ENCODE measurements at places on chromosomes 4 and X.
A peak's percentile ranks its signal among the peaks of the same experiment; 100 is the strongest.

DNA sequence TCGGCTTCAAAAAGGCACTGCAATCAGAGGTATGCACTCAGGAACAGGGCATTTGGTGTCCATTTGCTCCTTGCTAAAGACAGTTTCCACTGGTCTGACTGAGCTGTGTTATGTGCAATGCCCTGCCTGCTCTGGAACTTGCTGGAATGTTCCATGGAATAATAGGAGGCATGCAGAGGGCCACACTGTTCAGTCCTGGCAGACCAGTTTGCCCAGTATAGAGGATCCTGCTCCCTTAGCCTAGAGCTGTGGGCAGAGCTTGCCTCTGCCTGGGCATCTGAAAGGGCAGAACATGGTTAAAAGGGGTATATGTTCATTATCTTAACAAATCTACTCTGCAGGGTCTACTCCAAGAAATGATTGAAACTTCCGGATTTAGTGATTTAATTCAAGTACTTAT, 27.8 kb upstream of the CD99L2 start:
- no peak for DNase-seq
- H3K4me3 ChIP-seq = no peak overlapping the region
- H3K36me3 ChIP-seq = no peaks in the 10 kb centered on the region
- no peaks in the 10 kb centered on the region for H3K4me1 ChIP-seq

GRCh38 chrX:46325312-46325877, 219.8 kb downstream of the ZNF674 start:
- no peak overlapping the region for H3K4me3 ChIP-seq
- H3K27me3 ChIP-seq = no peaks in the 10 kb centered on the region
- no peak for DNase-seq
- peaks cover 6% of the 10 kb centered on the region for H3K4me1 ChIP-seq
- peak overlapping the region; percentile 8 for H3K27ac ChIP-seq
- no peaks in the 10 kb centered on the region for H3K36me3 ChIP-seq

DNA sequence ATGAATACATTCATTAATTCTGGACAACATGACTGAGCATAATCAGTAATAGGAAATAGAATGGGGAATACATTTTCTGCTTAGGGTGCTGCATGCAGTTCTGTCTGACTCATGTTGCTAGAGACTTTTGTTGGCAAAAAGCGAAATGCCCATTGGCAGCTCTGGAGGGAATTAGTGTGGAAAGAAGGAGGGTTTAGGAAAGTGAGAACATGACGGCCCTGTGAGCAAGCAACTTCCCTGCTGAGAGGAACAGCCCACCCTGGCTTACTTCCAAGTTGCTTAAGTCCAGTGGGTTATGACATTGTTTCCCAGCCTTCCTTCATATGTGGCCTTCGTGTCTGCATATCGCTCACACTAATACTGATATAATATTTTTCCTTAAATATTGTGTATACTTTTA, 13.8 kb downstream of the MAD2L1 start:
- no peaks in the 10 kb centered on the region for H3K27me3 ChIP-seq
- H3K4me1 ChIP-seq = no peaks in the 10 kb centered on the region
- H3K27ac ChIP-seq = no peak overlapping the region
- no peak for DNase-seq
- no peaks in the 10 kb centered on the region for H3K36me3 ChIP-seq

DNA sequence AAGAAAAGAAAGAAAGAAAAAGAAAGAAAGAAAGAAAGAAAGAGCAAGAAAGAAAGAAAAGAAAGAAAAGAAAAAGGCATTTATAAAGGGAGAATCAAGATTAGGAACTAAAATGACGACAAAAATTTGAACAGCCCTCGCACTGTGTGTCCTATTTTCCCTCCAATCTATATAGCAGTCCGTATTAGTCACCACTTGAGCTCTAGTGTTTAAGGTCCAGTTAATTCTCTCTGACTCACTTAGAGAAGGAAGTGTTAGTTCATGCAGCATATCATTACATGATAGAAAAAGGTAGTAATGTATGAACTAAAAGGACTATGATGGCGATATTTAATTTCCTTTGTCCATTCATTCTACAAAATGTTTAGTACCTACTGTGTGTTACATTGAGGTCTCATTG, 122.7 kb downstream of the CBLL2 start:
- no peak overlapping the region for H3K4me3 ChIP-seq
- H3K27ac ChIP-seq = no peak overlapping the region
- H3K27me3 ChIP-seq = no peaks in the 10 kb centered on the region
- H3K36me3 ChIP-seq = no peaks in the 10 kb centered on the region
- H3K4me1 ChIP-seq = no peaks in the 10 kb centered on the region
- no peak for DNase-seq
